ENCODE measurements at places on chromosomes 1 and 21.
A peak's percentile ranks its signal among the peaks of the same experiment; 100 is the strongest.

- H3K27ac ChIP-seq = no peak overlapping the region
- H3K27me3 ChIP-seq = no peaks in the 10 kb centered on the region
- H3K36me3 ChIP-seq = no peaks in the 10 kb centered on the region
- H3K4me3 ChIP-seq = no peak overlapping the region
- DNase-seq = no peak
- H3K4me1 ChIP-seq = no peaks in the 10 kb centered on the region
These were observed 89.7 kb downstream of the MAGI3 start for GRCh38 chr1:113479713-113480676.

DNA sequence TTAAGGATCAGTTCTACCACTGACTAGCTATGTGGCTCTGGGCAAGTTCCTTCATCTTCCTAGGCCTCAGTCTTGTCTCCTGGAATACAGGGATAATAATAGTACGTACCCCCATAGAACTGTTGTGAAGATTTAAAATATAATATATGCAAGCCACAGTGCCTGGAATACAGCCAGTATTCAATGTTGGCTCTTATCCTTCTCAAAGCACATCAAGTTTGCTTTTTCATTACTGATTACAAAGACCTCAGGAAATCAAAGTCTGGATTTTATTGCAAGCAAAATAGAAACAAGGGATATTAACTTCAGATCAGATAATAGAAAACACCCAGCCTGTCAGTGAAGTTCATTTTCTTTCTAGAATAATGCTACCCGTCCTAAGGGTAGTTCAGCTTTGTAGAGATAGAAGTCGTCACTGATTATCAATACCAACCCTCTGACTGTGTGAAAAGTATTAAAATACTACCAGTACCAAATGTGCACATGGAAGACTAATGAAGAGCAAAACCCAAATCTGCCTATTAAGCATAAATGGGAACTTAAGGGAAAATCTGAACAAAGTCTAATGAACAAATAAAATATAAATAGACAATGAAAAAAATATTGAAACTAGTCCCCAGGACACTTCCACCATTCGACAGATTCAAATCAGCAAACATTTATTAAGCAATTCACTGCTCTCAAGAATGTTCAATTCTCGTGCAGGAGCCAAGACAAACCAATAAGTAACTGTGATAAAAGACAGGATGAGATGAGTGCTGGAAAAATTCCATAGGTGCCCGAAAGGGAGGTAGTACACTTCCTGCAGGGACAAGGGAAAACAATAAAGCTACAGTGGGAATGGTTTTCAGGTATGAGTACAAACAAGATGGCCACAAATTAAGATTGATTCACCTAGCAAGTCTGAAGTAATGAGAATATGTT, 206.2 kb downstream of the SMYD3 start:
- no peak overlapping the region for H3K4me3 ChIP-seq
- no peaks in the 10 kb centered on the region for H3K27me3 ChIP-seq
- no peak for DNase-seq

DNA sequence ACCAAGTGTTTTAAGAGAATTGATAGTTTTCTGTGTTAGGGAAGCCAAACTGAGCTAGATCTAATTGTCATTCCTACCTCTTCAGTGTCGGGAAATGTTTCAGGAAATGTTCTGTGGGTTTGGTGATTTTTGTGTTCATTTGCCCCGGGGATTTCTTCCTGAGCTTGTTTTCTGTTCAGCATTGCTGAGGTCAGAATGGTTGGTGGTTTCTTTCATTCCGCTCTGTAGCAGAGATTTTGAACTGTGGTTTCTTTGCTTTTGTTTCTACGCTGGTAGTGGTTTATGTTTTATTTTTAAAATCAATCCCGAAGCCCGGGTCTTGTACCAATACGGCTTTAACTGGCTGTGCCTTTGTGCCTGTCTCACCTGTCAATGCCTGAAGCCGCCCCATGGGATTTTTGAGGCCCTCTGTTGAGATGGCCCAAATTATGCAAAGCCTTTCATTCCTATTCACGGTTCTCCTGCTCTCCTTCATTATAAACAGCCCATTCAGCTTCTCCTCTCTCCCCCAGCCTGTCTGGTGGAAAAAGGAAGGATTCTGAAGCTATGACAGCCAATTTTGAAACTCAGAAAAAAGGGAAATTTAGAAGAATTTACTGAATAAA, 417.2 kb upstream of the KAZN start:
- DNase-seq = no peak
- no peak overlapping the region for H3K4me3 ChIP-seq
- H3K27me3 ChIP-seq = peaks cover 57% of the 10 kb centered on the region
- no peak overlapping the region for H3K27ac ChIP-seq
- no peaks in the 10 kb centered on the region for H3K36me3 ChIP-seq
- H3K4me1 ChIP-seq = no peaks in the 10 kb centered on the region

- peak overlapping the region; percentile 64 for H3K4me3 ChIP-seq
- H3K27me3 ChIP-seq = no peaks in the 10 kb centered on the region
- DNase-seq = peak; percentile 67
- peaks cover 19% of the 10 kb centered on the region for H3K36me3 ChIP-seq
These were observed 58.5 kb downstream of the TENT5C start for GRCh38 chr1:117664314-117664713.

DNA sequence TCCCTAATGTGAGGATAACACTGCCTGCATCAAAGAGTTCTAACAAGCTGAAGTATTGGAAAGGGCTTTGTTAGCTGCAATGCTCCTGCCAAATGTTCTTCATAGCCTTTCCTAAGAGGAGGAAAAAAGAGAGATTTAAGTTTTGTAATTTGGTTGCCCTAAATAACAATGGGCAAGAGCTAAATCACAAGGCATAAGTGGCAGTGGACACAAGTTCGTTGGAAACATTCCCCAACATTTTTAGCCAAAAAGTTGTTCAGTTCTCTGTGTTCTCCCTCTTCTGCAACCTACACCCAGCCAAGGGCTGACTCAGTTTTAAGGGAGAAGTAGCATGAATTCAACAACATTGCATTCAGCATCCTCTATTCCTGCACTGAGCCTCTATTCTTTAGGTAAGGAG, 2.6 kb upstream of the UQCRHL start:
- no peak overlapping the region for H3K4me3 ChIP-seq
- no peak for DNase-seq
- peaks cover 3% of the 10 kb centered on the region for H3K36me3 ChIP-seq
- peaks cover 16% of the 10 kb centered on the region for H3K27me3 ChIP-seq
- no peaks in the 10 kb centered on the region for H3K4me1 ChIP-seq

DNA sequence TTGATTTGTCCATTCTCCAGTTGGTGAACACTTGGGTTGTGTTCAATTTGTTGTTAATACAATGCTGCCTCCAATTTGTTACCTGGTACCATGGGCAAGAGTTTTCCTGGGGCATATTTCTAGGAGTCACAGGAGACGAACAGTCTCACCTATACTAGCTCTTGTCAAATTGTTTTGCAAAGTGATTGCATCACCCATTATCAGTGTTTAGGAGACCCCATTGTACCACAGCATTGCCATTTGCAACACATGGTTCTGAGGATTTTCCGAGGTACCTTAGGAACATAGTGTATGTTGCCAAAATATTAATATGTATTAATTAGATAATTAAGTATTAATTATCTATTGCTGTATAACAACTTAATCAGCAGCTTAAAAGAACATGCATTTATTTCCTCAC, 97.8 kb downstream of the LPAR3 start:
- no peaks in the 10 kb centered on the region for H3K4me1 ChIP-seq
- H3K4me3 ChIP-seq = no peak overlapping the region
- H3K27me3 ChIP-seq = peaks cover 21% of the 10 kb centered on the region
- no peak overlapping the region for H3K27ac ChIP-seq

DNA sequence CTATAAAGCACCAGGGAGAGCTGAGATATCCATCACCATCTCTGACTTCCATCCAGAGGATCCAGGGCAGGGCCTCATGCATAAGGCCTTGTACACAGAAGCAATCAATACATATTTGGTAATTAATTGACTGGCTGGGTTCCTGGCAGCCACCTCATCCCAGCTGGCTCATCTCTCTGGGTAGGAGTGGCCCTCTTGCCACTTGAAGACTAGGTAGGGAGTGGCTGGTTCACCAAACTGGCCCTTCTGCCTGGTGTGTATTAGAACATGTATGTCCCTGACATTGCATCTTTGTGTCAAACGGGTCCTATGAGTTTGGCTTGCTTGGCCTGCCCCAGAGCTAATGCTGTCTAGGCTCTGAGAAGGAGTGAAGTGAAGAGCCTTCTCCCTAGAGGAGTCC, 11.8 kb downstream of the NUAK2 start:
- no peak overlapping the region for H3K4me3 ChIP-seq
- no peaks in the 10 kb centered on the region for H3K27me3 ChIP-seq
- H3K4me1 ChIP-seq = peaks cover 45% of the 10 kb centered on the region
- peaks cover 80% of the 10 kb centered on the region for H3K36me3 ChIP-seq
- peak overlapping the region; percentile 3 for H3K27ac ChIP-seq
- no peak for DNase-seq

DNA sequence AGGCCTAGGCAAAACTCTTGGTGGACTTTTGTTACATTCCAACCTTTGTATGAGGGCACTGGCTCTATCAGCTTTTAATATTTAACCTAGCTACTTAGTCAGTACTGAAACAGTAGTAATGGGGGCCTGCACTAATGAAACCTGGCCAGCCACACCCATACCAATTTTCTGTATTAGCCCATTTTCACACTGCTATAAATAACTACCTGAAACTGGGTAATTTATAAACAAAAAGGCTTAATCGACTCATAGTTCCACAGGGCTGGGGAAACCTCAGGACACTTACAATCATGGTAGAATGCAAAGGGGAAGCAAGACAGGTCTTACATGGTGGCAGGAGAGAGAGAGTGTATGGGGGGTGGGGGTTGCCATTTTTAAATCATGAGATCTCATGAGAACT, 245.7 kb upstream of the RGS18 start:
- H3K27ac ChIP-seq = no peak overlapping the region
- H3K4me3 ChIP-seq = no peak overlapping the region
- H3K4me1 ChIP-seq = no peaks in the 10 kb centered on the region
- no peaks in the 10 kb centered on the region for H3K36me3 ChIP-seq

DNA sequence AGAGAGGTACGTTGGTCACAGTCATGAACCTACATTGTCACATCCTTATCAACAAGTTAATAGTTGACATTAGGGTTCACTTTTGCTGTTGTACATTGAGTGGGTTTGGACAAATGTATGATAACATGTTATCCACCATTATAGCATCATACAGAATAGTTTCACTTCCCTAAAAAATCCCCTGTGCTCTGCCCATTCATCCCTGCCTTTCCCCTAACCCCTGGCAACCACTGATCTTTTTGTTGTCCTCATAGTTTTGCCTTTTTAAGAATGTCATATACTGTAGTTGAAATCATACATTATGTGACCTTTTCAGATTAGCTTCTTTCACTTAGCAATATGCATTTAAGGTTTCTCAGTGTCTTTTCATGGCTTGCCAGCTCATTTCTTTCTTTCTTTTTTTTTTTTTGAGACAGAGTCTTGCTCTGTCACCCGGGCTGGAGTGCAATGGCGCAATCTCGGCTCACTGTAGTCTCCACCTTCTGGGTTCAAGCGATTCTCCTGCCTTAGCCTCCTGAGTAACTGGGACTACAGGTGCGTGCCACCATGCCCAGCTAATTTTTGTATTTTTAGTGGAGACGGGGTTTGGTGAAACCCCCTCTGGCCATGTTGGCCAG, 50.6 kb downstream of the UCK2 start:
- H3K27me3 ChIP-seq = no peaks in the 10 kb centered on the region
- H3K27ac ChIP-seq = no peak overlapping the region
- peaks cover 14% of the 10 kb centered on the region for H3K4me1 ChIP-seq
- H3K36me3 ChIP-seq = no peaks in the 10 kb centered on the region
- no peak overlapping the region for H3K4me3 ChIP-seq
- DNase-seq = no peak

All from effector memory CD8-positive, alpha-beta T cell (primary cell).